ENCODE measurements at places on chromosomes 6 and 20.
A peak's percentile ranks its signal among the peaks of the same experiment; 100 is the strongest.

DNA sequence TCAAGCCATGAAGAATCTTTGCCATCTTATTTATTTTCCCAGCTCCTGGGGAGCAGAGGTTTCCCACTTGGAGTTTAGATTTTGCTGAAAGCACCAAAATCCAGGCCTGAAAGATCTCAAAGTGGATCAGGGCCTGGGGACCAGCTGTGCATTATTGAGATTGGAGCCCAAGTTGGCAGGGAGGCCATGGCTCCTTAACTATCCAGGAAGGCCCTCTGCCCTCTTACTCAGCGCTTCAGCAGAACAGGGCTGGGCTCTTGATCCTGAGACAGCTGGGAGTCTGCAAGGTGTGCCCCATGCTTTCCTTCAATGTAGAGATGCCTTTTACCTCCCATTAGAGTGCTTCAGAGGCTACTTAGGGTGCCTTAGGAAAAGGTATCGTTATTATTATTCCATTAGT lies 24.6 kb downstream of the FOXO3 start:
- DNase-seq: no peak

GRCh38 chr6:22558288-22558882 lies 11.0 kb upstream of the HDGFL1 start:
- DNase-seq: no peak

DNA sequence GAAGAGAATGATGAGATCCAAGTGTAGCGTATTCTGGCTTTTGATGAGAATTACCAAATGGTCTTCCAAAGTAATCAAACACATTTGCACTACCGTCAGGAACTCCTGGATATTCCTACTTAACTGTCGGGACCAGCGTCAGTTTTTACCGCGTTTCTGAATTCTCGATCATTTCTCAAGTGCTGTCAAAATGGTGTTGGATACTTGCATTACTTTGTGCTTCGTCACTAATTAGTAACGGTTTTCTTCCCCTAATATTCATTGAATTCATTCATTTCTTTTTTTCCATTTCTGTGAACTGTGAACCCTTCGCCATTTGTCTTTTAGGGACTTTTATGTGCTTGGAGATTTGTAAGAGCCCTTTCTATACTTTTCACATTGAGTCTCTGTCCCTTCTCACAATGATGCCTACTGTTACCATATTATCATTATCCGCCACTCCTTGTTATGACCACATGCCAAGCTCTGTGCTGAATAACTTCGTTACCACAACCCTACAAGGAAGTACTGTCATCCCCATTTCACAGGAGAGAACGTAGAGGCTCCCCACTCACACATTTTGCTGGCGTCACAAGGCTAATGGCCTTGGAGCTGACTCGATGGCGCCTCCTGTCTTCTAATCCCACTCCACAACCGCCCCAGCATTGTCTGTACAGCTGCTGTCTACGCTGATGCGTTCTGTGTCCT lies 74.2 kb upstream of the QKI start:
- DNase-seq: no peak

GRCh38 chr6:142867355-142867801 lies 77.6 kb downstream of the HIVEP2 start:
- no peak for DNase-seq

- DNase-seq: no peak
These were observed 12.5 kb downstream of the PRDM1 start for GRCh38 chr6:106098383-106099234.

GRCh38 chr6:160085226-160085625 lies 36.4 kb upstream of the SLC22A1 start:
- no peak for DNase-seq

DNA sequence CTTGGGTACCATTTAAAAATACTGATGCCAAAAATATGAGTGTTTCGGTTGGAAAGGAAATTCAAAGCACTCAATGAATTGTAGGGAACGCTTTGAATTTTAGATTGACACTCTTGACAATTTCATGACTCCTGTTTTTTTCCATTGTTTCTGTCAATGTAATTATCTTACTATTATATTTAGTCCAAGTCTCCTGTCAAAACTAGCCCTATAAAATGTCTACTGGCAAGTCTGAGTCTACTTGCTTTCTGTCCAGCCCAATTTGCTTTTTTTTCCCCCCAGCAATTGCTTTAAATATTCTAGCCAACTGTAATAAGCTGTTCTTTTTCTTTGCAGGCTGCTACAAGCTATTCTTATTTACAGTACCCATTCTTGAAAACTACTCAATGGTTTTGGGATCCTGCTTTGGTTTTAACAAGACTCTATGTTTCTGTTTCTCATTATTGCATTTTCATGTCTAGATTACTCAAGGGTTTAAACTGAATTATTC lies 1103.9 kb upstream of the GJE1 start:
- DNase-seq: no peak

DNA sequence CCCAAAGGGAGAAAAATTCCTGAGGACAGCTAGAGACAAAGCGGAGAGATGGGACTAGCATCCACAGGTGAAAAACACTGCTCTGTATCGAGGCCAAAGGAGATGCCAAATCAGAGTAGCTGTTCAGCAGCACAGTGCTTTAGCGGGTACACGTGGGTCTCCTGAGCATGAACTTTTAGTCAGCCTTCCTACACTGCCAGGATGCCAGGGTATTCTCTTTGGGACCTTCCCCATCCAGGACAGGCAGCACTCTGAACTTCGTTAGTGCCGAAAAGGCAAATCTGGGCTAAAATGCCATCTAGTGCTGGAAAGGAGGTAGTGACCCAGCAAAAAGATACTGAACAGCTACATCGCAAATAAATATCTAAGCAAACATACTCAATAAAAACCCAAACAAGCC lies 64.9 kb downstream of the C6orf58 start:
- DNase-seq: peak; percentile 68

DNA sequence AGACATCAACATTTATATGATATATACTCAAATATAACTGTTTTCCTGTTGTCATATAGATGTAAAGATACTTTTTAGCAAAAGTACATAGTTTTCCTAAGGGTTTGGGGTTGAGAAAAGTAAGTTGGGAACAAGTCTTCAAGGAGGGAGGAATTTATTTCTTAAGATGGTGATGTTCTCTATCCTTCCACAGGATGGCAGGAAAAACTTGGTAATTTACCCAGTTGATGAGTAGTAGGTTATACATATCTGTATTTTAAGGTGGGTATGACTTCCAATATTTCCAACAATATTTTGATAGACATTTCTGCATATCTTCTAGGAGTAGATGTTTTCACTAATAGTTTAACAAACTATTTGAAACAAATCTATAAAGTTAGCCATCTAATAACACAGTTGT lies 254.4 kb downstream of the RIMS1 start:
- DNase-seq: peak; percentile 1

All from NCI-H82 (cell line).